ENCODE measurements at places on chromosomes 7 and 10.

DNA sequence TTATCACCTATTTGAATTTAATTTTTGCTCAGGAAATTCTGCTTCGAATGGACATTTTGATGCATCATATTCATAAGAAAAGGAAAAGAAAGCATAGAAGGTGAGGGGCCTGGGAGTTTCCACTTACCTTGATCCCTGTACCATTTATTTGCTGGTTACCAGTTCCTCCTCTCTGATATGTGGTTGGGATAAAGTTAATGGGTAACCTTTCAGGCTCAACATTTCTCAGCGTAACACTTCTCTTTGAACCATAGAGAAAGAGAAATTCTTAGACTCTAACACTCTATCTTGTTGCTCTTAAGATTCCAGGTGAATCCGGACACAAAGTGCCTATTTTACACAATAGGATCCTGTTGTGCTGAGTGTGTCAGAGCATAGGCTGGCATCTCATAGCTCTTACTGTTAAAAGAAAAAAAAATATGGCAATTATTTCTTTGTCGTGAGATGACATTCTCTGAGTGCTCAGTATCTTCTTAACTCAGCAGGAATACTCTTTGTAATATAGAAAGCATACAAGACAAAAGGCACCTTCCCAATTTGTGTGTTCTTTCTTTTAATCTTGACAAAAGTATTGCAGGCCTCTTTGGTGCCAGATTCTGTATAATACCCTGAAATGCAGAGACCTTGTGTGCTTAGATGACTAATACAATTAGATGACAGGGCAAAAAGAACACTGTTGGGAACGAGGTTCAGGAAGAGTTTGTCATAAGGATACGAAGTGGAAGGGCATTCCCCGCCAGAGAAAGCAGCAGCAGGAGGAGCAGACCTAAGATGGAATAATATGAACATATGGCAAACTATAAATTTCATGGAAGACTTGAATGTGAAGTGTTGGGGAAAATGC is 689.6 kb downstream of the NRG3 start:
- no peak for DNase-seq

DNA sequence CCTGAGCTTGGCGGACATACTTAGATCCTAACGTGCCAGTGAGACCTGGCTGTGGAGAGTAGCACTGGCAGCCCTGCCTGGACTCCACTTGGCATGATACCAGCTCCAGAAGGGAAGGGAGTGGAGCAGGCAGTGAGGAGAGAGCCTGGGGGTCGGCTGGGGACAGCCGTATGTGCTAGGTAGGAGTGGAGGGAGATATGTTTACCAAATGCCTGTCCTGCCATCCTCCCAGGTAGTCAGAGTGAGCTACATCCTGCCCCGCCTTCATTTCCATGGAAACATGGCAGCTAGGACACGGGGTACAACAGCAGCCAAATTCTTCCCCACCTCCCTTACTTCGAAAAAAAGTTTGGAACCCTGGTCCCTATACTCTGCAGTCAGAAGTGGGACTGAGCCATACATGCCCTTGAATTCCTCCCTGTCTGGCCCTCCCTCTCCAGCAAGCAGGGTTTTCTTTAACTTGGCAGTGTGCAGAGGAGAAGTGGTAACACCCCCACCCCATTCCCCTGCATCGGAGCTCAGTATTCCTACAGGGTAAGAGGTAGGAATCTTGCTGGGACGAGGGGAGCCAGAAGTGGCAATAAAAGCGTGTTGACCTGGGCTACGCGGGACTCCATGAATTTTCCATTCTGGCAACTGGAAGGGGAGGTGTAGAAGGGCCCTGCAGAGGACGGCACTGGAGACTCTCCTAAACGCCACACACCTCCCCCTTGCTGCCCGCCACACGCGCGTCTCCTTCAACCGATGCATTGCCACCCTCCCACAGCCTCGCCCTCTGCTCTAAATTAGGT is 20.0 kb upstream of the SMO start:
- no peak for DNase-seq

GRCh38 chr7:46202379-46202778 is 281.3 kb upstream of the IGFBP3 start:
- no peak for DNase-seq

- DNase-seq: no peak
These were observed 32.7 kb downstream of the CYP17A1 start for GRCh38 chr10:102804382-102805055.

- no peak for DNase-seq
These were observed 54.7 kb upstream of the AFAP1L2 start for GRCh38 chr10:114458955-114459354.

DNA sequence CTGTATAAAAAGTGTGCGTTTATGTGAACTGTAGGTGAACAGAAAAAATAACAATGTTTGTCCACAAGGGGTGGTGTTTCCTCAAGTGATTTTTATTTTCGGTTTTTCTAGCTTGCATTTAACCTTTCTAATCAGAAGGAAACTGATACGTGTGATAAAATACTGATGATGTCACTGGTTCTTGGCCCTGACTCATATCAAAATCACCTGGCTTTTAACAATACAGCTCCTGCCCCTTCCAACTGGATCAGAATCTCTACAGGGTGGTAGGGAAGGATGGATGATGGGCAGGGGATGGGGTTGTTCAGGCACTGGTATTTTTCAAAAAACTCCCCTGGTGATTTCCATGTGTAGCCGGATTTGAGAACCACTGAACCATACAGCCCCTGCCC is 10.9 kb downstream of the NPFFR1 start:
- DNase-seq: peak; percentile 54

GRCh38 chr10:16386855-16387254 is 50.0 kb upstream of the PTER start:
- no peak for DNase-seq

DNA sequence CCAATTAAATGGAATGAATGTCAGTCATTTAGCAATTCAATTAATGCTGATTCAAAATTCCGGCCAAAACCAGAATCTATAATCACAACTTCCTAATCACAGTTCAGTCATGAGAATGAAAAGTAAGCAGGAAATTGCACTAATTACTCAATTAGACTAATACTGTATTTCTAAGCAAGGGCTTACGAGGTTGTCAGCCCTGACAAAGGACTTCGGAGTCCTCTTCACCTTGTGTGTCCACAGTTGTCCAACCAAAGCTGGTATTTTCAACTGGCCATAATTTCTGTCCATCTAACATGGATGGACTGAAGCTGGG is 17.4 kb downstream of the CPA1 start:
- DNase-seq: no peak

DNA sequence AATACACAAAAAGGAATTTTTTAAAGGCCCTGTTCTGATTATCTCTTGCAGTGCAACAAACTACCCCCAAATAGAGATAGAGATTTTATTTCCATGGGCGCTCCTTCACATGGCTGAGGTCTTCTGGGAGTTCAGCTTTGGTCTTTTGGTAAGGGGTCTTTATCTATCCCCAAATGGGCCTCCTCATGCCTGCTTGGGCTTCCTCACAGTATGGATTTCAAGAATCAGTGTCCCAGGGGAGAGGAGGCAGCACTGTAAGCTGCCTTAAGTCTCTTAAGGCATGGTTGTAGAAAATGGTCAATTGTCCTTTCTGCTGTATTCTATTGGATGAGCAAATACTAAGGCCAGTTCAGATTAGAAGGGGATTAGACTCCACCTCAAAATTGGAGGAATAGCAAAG is 966.2 kb downstream of the TYW1 start:
- no peak for DNase-seq

GRCh38 chr10:95516774-95517373 is 44.3 kb downstream of the SORBS1 start:
- no peak for DNase-seq

DNA sequence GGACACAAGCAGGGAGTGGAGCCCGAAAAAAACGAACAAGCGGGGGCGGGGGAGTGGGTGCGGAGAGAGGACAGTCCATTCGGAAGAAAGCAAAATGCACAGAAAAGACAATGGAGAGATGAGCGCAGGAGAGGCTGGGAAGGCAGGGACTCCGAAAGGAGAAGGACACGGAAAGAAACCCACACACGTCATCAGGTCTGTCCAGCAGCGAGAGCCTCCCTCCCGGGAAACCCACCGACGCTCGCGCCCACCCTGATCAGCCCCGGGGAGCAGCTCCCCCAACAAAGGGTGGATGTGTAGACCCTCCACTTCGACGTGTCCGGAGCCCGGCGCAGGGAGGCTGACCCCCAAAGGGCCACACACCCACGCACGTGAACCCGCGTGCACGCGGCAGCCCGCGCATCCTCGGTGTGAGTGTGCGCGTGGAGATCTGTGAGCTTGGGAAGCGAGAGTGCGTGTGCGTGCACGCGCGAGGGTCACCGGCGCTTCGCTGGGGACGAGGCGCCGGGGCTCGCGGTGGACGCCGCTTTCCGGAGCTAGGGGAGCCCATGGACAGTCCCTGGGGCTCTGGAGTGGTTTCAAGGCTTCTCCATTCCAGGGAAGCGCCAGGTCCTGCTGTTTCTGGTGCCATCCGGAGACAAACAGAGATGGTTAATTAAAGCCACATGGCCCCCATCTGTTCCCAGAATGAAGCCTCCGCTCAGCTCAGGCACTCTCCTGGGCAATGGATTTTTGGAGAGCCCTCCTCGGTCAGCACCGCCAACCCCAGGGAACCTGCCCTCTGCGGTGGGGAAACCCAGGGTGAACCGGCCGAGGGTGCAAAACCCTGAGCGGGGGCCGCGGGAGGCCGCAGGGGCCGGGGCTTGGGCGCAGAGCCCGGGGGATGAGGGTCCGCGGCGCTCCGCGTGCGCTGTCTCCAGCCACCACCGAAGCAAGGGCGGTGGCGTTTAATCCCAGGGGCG is 916 bp downstream of the LAMB1 start:
- DNase-seq: no peak

- no peak for DNase-seq
These were observed 63.2 kb upstream of the ELN start for GRCh38 chr7:73964786-73965185.

DNA sequence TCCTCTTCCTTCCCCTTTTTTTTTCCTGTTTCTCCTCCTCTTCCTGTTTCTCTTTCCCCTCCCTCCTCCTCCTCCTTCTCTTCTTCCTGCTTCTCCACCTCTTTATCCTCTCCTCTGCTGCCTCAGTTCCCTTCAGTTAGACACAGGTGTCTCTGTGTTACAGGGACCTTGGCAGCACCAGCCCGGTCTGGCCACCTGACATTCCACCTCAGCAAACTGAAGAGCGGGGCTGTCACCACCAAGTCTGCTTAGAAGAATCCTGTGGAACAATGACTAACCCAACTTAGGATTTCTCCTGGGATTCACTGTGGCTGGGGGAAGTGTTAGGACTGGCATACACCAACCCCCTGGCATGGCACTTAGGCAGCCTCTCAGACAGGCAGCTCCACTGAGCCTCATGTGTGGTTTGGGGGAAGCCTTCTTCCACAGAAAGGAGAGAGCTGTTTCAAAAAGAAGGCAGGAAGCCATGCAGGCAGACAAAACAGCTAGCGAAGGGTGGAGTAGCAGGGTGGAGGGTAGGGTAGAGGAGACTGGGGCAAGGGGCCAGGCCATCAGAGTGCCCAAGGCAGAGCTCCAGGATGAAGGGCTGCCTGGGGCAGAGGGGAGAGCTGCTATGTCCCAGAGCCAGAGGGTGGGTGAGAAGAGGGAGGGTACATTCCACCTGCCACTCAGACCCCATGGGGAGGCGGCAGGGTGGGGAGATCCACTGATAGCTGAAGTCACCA is 13.2 kb upstream of the GDF10 start:
- DNase-seq: no peak

DNA sequence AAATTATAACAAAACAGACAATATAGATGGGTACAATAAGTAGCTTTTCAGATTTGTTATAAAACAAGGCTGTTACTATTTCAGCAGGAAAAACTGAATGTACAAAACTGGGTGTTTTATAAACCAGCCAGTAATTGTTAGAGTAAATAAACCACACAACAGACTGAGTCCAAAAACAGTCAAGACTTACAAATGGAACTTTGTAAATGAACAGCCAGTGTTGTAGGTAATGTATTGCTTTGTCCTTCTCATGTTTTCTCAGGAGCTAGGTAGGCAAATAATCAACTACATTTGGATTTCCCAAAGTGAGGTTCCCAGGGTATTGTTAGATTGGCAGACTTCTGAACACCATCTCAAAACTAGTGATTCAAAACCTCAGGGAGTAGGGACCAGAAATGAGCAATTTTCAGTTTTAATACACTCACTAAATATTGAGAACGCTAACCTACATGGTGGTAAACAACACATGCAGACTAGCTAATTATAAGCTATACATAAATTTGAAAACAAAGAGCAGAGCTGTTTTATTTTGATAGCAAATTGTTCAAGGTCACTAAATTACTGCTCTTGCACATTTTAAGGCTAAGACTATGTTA is 36.2 kb downstream of the HERPUD2 start:
- no peak for DNase-seq

DNA sequence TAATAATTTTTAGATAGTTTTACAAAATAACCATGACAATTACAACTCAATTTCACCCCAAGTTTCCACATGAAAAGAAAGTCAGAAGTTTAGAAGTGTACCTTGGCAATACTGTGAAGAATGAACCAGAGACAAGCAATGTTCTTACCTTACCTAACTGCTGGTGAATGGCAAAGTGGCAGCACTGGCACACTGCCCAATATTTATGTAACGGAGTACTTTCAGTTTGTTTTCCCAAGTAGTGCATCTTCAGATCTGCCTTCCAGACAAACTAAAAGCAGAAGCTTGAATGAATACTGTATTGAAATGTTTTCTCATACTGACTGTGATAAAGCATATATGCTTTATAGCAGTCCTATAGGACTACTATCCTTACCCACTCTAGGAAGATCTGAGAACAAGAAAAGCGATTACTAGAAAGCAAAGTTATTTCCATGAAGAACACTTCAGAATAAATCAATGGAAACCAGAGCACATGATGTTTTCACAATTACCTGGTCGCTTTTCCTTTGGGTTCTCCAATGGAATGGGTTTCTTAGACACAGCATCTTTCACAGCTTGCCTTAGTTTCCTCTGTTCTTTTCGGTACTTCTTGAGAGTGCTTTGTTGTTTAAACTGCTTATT is 1.5 kb downstream of the NOC3L start:
- peak; percentile 43 for DNase-seq

DNA sequence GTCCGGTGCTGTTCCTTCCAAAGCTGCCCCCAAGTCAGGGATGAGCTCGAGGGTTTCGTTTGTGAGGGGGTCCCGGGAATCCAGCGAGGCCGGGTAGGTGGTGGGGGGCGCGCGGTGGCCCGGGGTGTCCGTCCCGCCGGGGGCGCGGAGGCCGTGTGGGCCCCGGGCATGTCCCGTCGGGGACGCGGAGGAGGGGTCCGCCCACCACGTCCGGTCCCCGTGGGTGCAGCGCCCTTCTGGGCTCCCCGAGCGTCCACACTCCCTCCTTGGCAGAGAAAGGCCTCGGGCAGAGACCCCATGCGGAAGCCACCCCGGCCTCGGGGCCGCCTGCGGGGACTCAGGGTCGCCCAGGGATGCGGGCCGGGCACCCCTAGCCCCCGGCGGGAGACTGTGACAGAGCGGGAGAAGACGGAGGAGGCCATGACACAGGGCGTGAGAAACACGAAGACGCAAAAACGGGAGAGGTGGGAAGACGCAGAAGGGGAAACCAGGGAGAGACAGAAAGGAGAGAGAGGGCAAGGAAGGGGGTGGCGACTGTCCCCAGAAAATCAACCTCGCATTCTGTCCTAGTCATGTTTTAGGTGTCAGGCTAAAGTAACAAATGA is 640 bp upstream of the ZNF425 start:
- DNase-seq: peak; percentile 59

GRCh38 chr10:47406870-47407691 is 23.0 kb upstream of the ZNF488 start:
- DNase-seq: no peak

All from CD4-positive, alpha-beta T cell treated with Interleukin-10 for 1 hour (primary cell).